ENCODE measurements at places on chromosomes 2 and 18.

- DNase-seq = no peak
These were observed 245.1 kb downstream of the KCNS3 start for GRCh38 chr2:18123577-18123976.

DNA sequence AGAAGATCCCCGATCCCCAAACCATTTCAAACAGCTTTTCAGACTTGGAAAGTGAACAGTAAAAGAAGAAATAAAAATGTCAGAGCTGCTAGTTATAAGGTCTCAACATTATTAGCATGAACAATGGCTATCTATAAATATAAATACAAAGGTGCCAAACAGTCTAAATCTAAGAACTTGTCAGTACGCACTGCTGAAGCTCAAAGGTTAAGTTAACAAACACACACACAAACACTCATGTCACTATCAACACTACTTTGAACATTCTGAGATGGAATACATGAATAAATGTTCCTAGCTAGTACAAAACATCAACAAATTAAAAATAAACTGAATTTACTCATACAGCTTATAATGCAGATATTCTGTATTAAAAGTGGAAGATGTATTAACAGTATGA lies 108.7 kb downstream of the CDH2 start:
- DNase-seq = no peak

- DNase-seq = no peak
These were observed 6.0 kb upstream of the FAM98A start for GRCh38 chr2:33605056-33605455.

DNA sequence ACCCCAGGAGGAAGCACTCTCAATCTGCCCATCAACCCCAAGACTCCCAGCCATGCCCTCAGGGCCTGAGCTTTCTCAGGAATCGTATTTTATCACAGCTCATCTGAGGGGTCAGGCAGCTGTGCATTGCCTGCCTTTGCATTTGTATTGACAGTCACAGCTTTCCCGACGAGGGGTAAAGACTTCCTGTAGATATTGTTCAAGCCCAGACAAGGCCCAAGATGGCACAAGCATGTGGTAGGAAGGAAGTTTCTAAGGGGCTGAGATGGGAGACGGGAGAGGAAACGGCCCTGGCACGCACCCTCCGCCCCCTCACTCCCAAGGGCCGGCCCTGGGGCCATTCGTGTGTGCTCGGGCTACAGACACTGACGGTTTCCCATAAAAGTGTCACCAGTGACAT lies 34.2 kb upstream of the PRLH start:
- DNase-seq = no peak

- peak; percentile 38 for DNase-seq
These were observed 52.2 kb downstream of the TMX3 start for GRCh38 chr18:68662754-68663153.

GRCh38 chr2:127261804-127262406 lies 32.0 kb downstream of the ERCC3 start:
- no peak for DNase-seq

- DNase-seq = peak; percentile 12
These were observed 48.4 kb upstream of the NAB1 start for GRCh38 chr2:190600293-190601103.

GRCh38 chr18:12598181-12598930 lies 59.6 kb downstream of the SPIRE1 start:
- DNase-seq = peak; percentile 60

GRCh38 chr2:21683838-21684237 lies 560.1 kb downstream of the TDRD15 start:
- no peak for DNase-seq

DNA sequence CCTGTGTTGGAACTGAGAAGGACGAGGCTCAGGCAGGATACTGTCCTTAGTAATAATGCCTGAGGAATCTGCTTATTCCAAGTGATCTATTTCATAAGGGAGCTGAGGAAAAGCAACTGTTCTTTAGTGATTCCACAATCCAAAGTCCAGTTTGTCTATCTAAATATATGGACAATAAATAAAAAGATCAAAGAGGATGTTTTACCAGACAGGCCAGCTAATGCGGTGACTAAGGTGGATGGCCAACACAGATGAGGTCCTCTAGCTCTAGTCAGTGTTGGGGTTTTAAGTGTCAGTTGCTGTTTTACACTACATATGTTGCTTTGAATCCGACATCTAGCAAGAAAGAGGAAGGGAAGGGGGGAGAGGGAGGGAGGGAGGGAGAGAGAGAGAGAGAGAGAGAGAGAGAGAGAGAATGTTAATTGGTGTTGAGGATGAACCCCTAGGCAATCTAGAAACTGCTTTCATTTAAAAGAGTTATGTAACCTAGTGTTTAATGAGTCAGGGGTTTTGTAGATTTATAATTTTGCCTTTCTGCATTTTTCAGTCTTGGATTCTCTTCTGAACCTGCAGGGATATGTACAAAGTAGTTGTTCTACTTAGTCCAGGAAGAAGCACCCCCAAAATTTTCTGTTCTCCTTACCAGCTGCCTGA lies 27.0 kb upstream of the SCN1A start:
- no peak for DNase-seq

GRCh38 chr18:23336101-23336500 lies 117.0 kb upstream of the RIOK3 start:
- DNase-seq = no peak

DNA sequence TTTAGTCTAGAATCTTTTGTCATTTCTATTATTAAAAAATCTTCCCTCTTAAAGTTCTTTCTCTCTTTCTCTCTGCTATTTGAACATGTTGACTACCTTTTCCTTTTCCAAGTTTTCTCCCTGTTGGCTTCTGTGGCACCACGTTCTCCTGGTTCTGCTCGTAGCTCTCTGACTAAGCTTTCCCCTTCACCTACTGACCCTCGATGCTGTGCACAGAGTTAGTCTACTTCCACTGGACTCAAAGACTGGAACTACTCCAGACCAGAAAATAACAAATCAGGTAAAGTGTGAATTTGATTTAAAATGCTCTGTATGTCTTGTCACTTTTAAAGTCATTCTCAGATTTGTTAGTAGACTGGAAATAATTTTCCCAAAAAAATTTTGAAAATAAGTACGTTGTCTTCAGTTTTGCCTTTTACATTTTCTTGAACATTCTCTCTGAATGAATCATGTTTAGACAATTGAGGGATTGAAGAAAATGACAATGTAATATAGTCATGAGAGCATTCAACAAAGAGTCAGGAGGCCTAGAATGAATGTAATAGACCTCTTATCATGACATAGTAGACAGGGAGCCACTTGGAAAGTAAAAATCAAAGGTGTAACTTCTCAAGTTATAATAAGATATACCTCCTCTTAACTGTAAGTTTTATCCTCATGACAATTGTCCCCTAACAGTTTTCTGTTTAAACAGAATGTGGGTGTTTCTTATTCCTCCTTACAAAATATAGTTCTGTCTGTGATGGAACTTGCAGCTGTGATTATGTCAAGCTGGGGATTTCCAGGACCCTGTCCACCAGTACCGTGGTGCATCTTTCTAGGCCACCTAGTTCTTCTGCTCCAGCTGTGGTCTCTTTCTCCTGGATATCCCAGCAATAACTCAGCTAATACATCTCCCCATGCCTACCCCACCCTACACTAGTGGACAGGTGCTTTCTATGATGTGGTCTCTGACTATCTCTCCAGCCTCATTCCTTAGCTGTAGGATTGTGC lies 25.5 kb downstream of the ITPRID2 start:
- no peak for DNase-seq

GRCh38 chr18:31206787-31207381 lies 44.2 kb upstream of the DSC1 start:
- no peak for DNase-seq

GRCh38 chr2:200756618-200757321 lies 54.9 kb upstream of the BZW1 start:
- peak; percentile 78 for DNase-seq

DNA sequence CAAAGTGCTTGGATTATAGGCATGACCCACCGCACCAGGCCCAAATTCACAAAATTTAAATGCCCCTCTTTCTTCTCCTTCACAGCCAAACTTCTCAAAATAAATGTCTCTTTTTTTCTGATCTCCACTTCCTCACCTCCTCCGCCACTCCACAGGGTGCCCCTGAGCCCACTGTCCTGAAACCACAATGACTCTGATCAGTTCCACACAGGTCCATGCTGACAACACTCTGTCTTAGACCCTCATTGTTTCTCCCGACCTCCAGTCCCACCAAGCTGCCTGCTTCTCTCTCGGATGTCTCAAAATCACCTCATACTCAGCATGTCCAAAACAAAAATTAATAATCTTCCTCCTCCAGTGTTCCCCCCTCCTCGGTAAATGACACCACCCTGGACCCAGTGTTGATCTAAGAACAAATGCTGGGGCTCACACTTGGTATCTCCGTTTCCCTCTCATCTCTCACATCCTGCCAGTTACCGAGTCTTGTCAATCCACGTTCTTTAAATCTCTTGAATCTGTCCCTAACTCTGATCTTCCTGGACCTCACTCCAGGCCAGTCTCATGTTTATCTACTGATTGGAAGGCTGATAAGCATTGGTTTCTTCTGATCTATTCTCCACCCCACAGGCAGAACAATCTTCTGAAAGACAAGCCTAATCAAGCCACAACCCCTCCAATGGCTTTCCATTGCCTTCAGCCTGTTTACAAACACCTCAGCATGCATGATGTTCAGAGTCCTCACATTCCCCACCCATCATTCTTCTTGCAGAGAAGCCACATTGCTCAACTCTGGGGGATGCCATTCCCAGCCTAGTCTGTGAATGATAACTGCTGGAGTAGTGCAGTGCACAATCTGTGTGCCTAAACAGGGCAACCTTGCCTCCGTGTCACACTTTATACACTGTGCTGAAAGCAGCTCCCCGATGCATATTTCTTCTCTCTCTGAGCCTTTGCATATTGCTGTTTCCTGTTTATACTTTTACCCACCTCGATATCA lies 12.4 kb upstream of the ANKRD44 start:
- DNase-seq = no peak

GRCh38 chr2:193156480-193156879 lies 961.7 kb upstream of the TMEFF2 start:
- DNase-seq = no peak

DNA sequence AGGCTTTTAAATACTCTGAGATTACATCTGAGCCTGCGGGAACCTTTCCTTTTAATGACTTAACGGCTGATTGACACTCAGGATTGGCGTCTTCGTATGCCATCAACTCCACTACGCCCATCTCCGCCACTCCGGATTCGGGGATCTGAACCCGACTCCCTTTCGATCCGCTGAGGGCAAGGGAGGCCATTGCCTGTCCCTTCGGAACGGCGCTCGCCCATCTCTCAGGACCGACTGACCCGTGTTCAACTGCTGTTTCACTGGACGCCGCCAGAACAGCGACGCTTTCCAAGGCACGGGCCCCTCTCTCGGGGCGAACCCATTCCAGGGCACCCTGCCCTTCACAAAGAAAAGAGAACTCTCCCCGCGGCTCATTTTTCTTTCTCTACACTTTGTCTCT lies 90.4 kb downstream of the PID1 start:
- DNase-seq = no peak

DNA sequence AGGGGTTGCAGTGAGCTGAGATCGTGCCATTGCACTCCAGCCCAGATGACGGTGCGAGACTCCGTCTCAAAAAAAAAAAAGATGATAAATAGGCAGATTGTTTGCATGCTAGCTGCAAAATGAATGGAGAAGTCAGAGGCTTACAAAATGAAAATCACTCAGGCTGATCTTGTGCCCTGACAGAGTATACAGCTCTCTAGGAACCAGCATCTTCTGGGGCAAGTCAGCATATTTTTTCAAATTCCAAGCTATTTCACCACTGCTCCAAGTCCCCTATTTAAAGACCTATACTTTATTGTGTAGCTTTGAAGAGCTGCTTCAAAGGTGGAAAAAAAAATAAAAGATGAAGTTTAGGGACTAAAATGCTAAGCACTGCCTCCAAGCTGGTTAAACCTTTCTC lies 6.1 kb downstream of the E2F6 start:
- DNase-seq = no peak

DNA sequence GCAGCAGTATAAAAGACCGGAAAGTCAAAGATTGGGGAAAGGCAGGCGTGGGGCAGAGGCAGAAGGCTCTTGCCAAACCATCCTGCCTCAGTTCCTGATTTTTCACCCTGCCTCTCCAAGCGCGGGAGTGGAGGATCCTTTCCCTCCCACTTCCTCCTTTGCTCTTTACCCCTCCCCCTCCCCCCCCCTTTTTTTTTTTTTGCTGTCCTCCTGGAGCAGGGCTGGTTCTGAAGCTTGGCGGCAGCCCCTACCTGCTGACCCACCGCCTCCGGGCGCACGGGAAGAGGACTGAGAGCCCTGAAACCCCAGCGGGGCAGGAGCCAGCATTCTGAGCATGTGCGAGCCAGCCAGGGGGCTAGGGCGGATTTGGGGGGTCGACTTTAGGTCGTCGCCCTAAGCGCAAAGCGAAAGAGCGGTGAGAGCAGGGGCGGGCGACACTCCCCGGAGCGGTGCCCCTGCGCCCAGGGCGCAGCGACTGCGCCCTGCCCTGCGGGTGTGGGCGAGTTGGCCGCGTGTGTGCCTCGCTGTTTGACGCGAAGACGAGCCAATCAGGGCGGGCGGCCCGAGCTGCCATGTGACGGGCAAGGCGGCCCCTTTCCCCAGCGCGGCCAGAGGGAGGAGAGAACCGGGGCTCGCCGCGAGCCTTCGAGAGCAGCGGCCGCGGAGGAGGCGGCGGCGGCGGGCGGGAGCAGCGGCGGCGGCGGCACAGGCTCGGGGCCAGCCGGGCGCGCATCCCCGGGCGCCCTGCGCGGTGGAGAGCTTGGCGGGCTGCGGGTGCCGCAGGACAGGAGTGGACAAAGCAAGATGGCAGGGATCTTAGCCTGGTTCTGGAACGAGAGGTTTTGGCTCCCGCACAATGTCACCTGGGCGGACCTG lies at the start of gene CERS6:
Gene CERS6, plus strand, starts transcription at position 628 of the 876 bp plus-strand sequence. Its CDS starts 177 bp downstream, at position 805.
- peak; percentile 93 for DNase-seq

DNA sequence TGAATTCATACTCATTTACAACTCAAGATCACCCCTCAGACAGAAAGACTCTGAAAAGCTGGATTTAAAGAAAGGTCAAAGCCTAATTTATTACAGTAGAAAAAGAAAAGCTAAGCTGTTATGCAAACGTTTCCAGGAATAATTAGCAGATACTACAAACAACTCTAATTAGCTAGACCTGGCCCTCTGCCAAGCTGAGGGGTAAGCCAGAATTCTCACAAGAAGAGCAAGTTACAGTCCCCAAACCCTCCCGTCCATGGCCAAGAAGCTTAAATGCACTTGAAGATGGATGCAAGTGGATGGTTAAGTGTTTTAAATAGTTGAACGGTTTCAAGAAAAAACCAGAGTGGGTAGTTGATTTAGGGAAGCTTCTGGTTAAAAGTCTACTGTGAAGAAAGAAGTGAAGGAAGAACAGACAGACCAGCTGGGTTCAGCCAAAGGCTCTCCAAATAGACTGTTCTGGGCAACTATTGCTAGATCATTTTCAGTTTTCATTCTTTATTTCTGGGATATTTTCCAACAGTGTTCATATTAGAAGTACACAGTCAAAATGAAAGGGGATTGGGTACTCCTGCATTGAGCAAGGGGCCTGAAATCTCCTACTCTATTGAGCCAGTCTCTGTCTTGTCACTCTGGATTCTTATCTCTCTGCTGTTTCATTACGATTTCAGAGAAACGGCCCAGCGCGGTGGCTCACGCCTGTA lies 4.8 kb downstream of the LMAN2L start:
- no peak for DNase-seq

Measured in NCI-H226 (cell line).